Hindlimb muscle (tissue), 1 donor: ENCODE measurements at places on chromosomes 5 and 9. TPM values are rescaled to one million over a fixed set of nuclear protein-coding genes. Genes with fewer than 3 reads are reported as not detected.

The GABRB2 gene
- polyA plus RNA-seq = 0.18 TPM

The PCDHB2 gene
- polyA plus RNA-seq = 4.4 TPM

The IFNA13 gene
- not detected for polyA plus RNA-seq

The GPR21 gene
- polyA plus RNA-seq = 0.39 TPM

The ABO gene
- polyA plus RNA-seq = 4.5 TPM
